ENCODE measurements at places on chromosomes 2 and 18.
A peak's percentile ranks its signal among the peaks of the same experiment; 100 is the strongest.

- DNase-seq = no peak
Observed at GRCh38 chr2:196415384-196415783, 224.1 kb upstream of the CCDC150 start.

- peak; percentile 56 for DNase-seq
Observed at GRCh38 chr2:12155303-12156051, 409.0 kb downstream of the LPIN1 start.

DNA sequence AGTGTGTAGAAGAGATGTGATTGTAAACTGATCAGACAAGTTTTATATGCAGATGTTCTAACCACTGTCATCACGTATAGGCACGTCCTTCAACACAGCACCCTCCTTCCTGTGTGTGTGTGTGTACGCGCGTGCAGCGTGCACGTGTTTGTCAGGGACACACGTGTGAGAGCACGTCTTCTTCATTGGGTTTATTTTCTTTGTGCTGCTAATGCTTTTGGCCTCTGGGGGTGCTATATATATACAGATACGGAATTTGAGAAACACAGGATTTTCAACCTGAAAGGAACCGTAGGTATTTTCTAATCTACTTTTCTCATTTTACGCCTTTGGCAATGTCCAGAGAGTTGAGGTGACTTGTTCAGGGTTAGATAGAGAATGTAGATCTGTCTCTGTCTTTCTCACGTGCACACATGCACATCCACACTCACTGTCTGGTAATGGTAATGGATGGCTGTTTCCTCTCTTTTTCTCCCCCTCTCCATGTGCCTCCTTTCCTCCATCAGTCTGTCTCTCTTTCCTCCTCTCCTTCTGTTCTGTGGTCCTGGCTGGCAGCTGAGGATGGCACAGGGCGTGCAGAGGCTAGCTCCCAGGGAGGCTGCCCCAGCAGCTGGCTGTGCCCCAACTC lies 13.4 kb upstream of the CELF4 start:
- DNase-seq = no peak

GRCh38 chr18:64185987-64186386 lies 37.1 kb upstream of the LINC00305 start:
- no peak for DNase-seq

GRCh38 chr2:107931412-107931811 lies 54.9 kb upstream of the SLC5A7 start:
- no peak for DNase-seq

DNA sequence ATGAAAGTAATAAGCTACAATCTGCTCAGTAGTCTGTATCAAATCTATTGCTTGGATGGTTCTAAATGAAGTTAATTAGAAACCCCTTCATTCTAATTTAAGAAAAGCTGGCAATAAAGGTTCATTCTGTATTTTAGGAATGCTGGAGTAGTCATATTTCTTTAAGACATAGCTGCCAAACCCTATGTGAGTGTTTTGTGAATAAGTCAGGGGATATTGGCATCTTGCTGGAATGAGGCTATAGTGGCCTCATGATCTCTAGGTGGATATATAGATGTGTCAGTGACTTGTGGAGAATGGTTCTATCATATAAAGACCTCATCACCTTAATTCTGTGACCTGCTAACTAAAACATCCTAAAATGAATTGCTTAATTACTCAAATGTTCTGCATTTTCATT lies 196.3 kb downstream of the PDE1A start:
- DNase-seq = no peak

GRCh38 chr2:105785095-105785847 lies 40.6 kb downstream of the NCK2 start:
- DNase-seq = no peak

DNA sequence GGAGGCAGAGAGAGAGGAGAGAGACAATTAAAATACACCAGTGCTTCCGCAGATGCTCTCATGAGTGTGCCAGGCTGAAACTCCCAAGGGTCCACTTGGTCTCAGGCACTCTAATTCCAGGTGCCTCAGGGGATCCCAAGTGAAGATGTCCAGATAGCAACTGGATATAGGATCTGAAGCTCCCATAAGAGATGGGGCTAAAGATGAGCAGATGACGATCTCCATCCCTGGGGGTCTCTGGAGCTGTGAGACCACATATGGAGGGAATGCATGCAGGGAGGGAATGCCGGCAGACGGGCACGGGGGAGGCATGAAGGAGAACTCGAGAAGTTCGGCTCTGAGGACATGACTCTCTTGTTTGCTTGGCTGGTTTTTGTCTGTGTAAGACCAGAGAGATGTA lies 223.7 kb upstream of the RAB6C start:
- DNase-seq = no peak

DNA sequence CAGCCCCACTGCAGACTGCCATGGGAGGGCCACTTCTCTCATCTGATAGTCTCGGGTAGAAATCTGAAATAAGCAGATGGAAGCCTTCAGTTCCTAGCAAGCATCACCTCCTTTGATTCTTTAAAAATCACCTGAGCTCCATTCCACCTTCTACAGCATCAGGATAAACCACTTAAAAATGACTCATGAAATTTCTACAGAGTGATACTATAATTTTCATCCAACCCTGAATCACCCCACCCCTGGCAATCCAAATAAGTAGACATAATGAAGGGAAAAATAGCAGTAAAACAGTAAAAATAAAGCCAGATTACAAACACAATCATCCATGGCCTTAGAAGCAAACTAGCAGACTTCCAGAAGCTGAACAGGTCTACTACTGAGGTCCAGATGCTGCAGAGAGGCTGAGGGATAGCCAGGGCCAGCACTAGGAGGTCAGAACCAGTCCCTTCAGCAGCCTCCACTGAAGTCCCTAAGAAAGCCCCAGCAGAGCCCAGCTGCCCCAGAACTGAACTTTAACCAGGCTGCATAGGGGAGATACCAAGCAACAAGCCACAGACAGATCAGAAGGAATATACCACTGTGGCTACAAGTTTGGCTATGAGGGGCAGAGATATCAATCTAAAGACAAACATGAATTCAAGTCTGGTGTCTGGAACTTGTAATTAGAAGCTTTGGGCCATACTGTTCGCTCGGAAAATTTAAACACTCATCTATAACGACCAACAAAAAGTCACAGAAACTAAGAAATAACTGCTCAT lies 54.7 kb upstream of the RNU4ATAC start:
- DNase-seq = no peak

- no peak for DNase-seq
Observed at GRCh38 chr2:219149667-219150066, 10.9 kb downstream of the NHEJ1 start.

GRCh38 chr18:62179213-62179612 lies 7.6 kb downstream of the PIGN start:
- no peak for DNase-seq

DNA sequence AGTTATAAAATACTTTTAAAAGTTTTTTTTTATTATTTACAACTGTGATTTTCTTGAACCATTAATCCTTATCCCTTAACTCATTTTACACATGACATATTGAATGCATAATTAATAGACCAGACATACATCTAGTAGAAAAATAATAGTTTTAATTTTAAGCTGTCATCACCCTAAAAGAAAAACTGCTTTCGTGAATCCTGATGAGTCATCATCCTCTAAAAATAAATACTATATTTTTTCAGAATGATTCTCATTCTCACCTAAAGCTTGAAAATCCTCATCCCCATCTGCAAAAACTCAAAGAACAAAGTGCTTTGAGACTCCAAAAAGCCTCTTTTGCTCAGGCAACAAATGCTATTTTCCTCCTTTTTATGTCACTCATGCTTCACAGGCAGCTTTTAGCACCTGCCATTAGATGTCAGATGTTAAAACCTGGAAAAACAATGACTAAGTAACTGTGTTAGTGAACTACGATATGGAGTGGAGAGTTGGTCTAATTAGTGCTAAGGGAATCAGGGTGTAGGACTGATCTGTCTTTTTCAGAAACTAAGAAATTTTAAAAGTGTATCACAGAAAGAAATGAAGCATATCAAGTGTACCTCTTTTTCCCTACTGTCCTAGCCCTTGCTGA lies 297.6 kb downstream of the TMX3 start:
- no peak for DNase-seq

DNA sequence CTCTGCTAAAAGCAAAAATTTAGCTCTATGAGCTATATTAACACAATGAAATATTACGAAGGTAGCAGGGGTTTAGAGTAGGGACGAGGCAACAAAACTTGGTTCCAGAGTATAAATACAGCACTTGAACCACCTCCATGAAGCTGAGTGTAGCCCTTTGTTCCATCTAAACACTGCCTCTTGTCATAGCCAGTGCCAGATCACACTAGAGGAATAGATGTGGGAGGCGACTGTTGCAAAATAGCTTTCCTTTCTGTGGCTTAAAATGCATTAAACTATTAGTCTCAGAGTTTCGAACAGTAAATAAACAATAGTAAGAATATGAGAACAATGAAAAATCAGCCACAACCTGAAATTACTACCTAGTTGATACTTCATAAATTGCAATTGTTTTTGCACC lies 29.8 kb downstream of the PIEZO2 start:
- no peak for DNase-seq

- DNase-seq = no peak
Observed at GRCh38 chr18:45050712-45051601, 370.3 kb downstream of the SETBP1 start.

DNA sequence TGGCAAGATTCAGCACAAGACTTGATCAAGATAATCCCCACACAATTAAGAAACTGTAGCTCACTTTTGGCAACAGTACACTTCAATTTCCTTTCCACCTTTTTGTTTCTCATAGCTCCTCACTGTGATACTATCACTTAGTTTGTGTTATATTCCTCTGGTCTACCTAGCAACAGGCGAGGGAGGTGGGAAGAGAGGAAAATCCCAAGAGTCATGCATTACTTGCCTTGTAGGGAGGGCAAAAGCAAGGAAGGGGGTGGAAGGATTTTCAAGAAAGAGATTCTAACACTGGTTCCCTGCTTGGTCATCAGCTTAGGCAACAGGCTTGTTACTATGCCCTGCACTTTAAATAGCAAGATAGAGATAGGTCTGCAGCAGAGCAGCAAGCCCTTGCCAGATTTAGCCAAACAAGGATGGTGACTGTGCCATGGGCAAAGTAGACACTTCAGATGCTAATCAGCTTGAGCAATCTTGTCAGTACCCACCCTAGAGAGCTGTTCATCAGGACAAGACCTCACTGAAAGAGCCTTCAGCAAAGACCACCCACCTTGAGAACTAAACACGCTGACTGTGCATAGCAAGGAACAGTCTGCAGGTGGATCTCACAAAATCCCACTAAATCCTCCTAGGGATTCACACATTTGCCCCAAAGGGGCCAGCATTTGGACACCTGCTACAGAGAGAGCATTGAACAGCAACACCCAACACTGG lies 134.6 kb downstream of the MBD2 start:
- no peak for DNase-seq

DNA sequence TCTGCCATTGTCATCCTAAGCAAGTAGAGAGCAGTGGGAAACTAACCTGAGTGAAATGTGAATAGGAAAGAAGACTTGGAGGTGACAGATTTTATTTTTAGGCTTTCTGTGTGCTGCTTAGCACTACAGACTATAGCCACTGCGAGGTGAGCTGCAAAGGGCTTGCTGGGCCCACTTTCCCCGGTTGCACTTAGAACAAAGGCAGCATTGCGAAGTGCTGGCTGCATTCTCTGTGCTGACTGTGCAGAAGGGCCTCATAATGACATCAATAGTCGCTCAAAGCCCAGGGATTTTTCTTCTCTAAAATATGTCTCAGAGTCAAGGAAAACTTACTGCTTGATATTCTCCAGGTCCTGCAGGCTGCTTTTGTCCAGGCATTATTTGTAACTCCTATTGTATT lies 592.1 kb downstream of the TDRD15 start:
- no peak for DNase-seq

DNA sequence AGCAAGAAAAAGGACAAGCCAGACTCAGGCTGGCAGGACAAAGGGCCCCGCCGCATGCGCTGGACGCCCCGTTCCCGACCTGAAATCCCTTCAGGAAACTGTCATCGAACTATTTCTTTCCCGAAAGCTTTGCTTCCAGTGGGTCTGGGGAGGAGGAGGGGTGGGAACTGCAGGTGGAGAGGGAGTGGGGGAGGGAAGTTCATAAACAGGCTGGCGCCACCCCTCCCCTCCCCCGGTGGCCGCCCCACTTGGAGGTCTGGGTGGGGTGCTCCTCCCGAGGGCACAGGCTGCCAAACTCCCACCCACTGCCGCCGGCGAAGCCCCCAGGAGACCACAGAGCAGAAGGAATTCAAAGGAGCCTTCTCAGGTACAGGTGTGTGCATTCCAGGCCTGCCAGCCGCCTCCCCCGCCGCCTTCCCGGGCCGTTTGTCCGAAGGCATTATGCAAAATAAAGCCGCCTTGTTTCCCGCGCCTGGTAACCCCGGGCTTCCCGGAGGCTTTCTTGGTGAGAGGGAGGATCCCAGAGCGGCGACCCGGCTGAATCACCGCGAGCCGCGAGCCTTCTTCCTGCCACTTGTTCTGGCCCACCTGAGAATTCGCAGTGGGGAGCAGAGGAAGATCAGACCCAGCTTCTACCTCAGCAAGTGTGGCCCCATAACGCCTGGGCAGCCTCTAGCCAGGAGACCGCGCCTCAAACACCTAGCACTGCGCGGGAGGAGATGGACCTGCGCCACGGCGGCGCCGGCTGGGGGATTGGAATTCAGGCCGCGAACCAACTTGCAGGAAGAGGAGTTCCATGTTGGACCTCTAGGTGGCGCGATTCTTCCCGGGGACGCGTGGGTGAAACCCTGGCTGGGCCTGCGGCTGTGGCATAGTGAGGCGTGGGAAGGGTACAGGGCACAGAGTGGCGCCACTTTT lies 101.9 kb downstream of the FOXI3 start:
- peak; percentile 50 for DNase-seq

- DNase-seq = no peak
Observed at GRCh38 chr18:55918444-55918843, 330.5 kb upstream of the TCF4 start.

DNA sequence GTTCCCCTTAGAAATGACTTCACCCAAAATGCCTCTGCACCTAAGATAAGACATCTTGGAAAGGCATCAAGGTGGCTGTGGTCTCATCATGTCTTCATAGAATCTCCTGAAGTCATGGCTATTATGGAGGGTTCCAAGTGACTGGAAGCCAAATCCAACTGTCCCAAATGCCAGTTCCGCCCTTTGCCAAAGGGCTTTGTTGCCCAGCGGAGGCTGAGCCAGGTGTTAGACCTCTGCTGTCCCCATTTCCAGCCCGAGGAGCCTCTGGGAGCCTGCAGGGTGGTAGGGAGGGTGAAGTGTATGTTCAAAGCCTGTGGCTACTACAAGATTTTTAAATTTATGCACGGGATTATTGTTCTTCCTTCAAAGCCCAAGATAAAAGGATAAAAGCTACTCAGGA lies 25.7 kb downstream of the RHOB start:
- no peak for DNase-seq

- DNase-seq = peak; percentile 1
Observed at GRCh38 chr18:53796040-53796729, 428.3 kb downstream of the MBD2 start.

DNA sequence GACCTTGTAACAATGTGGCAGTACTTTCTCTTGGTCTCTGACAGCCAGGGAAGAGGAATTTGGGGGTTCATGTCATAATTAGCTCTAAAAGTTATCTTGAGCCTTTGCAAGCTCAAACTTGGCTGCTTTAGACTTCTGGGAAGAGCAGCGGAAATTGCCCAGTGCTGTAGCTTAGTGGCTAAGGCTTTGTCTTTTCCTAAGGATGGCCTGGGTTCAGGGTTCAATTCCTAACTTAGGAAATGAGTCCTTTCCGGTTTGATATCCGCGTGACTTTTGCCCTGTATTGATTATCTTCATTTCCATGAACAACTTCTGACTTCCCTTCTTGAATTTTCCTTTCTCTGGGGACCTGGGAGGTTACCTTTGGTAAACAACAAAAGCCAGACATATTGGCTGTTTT lies 961.0 kb downstream of the CNTNAP5 start:
- no peak for DNase-seq
